Left kidney (tissue), 8 donors: ENCODE measurements at places on chromosomes 4 and X. TPM values are rescaled to one million over a fixed set of nuclear protein-coding genes. Genes with fewer than 3 reads are reported as not detected.

TRIML2 gene
- polyA plus RNA-seq, result not detected

GUCY1B1 gene
- 72.1 TPM for polyA plus RNA-seq

CSAG2 gene
- polyA plus RNA-seq, result not detected

PDHA1 gene
- 254 TPM for polyA plus RNA-seq

ERCC6L gene
- 6.9 TPM for polyA plus RNA-seq

WDR17 gene
- polyA plus RNA-seq, result 16.2 TPM

RPS6KA6 gene
- polyA plus RNA-seq, result 23.2 TPM

MND1 gene
- 22.6 TPM for polyA plus RNA-seq

LPAR4 gene
- polyA plus RNA-seq, result 18.4 TPM

FREM3 gene
- polyA plus RNA-seq, result 0.13 TPM

GRCh38 chrX:133435544-133436124, 20.3 kb upstream of the GPC4 start:
- DNase-seq, result no peak

DNA sequence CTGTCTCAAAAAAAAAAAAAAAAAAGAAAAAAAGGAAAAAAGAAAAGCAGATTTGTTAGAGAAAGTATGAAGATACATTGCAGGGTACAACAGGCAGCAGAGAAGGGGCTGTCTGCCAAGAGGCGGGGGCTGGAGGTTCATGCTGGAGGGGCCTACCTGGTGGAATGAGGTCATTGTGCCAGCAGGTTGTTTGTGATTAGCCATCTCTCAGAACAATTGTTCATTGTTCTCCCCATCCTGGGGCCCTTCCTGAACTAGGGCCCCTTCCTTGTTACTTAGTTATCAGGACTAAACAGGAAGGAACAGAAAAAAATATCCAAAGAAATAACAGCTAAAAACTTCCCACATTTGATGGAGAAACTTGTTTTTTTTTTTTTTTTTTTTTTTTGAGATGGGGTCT, 14.0 kb upstream of the GPKOW start:
- no peak for DNase-seq

GRCh38 chr4:138236037-138236436, 6.1 kb downstream of the SLC7A11 start:
- no peak for DNase-seq

DNA sequence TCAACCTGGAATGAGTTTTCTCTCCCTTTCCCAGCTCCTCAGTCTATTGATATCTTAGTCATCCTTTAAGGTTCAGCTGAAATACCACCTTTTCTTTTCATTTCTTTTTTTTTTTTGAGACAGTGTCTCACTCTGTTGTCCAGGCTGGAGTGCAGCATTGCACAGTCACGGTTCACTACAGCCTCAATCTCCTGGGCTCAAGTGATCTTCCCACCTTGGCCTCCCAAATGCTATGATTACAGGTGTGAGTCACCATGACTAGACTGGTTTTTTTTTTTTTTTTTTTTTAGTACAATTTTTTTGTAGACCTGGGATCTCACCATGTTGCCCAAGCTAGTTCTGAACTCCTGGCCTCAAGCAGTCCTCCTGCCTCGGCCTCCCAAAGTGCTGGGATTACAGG, 28.9 kb downstream of the AFF1 start:
- DNase-seq, result no peak

DNA sequence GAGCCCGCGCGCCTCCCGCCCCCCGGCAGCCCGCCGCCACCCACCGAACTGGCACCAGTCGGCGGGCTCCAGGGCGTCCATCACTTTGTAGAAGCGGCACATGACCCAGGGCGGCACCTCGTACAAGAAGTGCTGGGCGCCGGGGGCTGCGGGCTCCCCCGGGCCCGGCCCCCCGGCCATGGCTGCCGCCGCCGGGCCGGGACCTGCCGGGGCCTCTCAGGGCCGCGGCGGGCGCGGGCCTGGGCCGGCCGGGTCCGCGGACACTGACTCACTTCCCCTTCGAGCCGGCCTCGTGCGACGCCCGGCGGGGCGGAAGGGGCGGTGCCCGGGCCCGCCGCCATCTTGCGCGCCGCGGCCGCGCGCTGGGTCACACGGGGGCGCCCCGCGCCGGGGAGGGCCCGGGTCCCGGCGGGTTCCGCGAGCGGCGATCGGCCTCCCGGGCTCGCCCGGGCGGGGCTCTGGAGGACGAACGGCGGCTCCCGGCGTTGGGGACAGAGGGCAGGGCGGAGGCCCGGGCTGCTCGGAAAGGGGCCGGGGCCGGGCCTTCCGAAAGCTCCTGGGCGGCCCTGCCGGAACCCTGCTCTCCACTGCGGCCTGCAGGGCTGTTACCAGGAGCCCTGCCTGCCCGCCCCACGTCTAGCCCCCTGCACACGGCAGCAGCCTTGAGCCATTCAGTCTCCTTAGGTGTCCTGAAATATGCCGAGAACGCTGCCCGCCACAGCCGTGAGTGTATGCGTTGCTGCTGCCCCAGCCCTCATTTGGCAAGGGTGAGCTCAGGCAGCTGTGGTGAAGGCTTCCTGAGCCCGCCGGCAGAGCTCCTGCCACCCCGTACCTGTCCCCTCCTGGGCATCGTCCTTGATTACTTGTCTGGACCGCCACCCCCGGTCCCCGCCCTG, at the start of gene IRAK1:
IRAK1 (minus strand) TSS at position 270 of the 896 bp plus-strand sequence; CDS start at position 180, 90 bp downstream.
- no peak for DNase-seq

DNA sequence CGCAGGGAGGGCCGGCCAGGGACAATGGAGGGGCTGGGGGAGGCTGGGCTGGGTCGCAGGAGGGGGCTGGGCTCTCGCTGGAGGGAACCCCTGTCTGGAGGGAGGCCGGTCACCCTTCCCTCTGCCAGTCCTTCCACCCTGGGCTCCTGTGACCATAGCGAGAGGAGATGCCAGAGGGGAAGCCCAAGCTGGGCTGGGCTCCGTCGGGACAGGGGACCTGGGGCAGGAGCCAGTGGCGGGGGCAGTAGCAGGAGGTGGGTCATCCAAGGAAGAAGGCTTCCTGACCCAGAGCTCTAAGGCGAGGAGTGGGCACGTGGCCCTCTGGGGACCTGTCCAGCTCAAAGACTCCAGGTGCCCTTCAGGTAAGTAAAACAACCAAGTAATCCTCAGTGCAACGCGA, 16.9 kb downstream of the CTAG1B start:
- no peak for DNase-seq

GRCh38 chr4:140267576-140267975, 105.9 kb upstream of the SCOC start:
- no peak for DNase-seq

- DNase-seq, result no peak
Observed at GRCh38 chrX:119488749-119489148, 20.5 kb downstream of the SLC25A5 start.

DNA sequence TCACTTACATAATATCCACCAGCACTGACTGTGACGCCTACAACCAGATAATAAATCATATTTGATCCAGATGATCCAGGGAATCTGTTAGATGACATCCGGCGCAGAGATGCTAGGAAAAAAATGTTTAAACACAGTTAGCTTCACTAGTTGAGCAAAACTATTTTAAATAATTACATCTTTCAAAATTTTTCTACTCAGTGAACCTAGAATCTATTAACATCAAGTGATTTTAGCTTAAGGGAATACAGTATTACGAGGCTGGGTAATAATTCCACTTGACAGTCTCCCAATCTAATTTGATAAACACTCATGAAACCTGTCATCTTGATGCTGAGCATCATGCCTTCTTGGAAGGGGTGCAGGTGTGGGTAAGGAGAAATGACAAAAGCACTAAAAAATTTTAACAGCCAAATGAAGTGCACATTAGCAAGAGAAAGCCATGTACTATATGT, 4.7 kb downstream of the MGARP start:
- DNase-seq, result no peak

GRCh38 chr4:126358041-126358440, 1043.3 kb downstream of the FAT4 start:
- no peak for DNase-seq

DNA sequence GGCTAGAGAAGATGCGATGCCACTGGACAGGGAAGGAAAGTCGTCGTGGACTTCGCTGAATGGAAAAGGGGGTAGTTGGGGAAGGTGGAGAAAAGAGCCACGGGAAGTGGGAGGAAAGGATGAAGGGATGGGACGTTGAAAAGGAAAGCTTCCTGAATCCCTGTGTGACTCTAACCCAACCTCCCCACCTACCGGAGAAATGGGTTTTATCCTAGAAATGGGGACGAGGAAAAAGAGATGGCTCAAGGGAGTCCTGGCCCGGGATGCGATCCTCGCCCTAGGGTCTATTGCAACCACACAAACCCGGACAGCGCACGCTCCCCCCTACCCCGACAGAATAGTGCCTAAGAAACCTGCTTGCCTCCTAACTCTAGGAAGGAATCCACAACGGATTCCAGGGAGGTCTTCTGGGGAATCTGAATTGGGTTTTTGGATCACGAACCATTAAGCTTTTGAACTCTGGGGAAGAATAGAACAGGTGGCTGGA, 738 bp upstream of the TSPAN5 start:
- no peak for DNase-seq

GRCh38 chrX:41152221-41152620, 67.0 kb downstream of the USP9X start:
- DNase-seq, result no peak

GRCh38 chrX:80011522-80011921, 3.0 kb upstream of the TBX22 start:
- DNase-seq, result no peak

- no peak for DNase-seq
Observed at GRCh38 chrX:34629572-34629971, 27.5 kb downstream of the TMEM47 start.

- DNase-seq, result peak; percentile 63
Observed at GRCh38 chr4:152278505-152279233, 257.2 kb downstream of the FBXW7 start.

- DNase-seq, result peak; percentile 75
Observed at GRCh38 chrX:120244735-120245498, 5.7 kb upstream of the ZBTB33 start.

- no peak for DNase-seq
Observed at GRCh38 chr4:2789793-2790582, 2.9 kb upstream of the SH3BP2 start.

DNA sequence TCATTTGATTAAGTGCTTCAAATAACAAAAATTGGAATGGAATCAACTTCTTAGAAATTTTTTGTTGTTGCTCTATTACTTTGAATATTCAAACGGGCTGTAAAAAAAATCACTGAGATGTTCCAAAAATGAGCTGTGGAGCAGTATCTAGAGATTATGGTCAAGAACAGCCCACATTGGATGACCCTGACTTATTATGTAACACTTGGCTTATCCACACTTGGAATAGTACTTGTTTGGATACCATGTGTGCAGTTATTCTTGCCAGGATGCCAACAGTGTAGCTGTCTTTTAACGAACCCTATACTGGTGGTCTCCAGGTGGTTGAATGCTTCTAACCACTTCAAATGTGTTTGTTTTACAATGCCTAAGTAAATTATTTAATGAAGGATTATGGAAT, 64.9 kb upstream of the CAMK2D start:
- no peak for DNase-seq

GRCh38 chr4:93029769-93030168, 726.0 kb downstream of the GRID2 start:
- DNase-seq, result peak; percentile 8

DNA sequence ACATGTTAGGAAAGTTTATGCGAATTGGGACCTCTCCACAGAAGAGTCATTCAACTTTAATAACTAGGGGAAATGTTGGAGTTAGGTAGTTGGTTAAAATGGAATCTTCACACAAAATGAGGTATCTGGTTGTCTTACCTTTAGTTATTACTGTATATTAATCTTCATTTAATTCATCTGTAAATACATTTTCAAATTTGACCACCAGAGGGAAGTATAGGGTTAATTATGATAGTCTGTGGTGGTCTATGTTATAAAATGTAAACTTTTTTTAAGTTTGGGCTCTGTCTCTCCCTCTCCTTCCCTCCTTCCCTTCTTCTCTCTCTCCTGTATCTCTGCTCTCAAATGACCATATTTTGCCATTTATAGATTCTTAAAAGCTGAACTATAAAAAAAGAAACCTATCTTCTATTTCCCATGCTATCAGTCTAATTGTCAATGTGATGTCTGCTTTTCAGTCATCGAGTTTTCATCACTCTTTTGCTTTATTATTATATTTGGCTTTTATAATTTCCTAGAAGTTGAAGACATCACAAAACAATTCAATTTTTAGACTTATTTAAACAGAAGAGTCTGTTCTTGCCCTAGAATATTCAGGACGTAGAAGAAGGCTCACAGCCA, 49.8 kb downstream of the TMEM144 start:
- peak; percentile 35 for DNase-seq

DNA sequence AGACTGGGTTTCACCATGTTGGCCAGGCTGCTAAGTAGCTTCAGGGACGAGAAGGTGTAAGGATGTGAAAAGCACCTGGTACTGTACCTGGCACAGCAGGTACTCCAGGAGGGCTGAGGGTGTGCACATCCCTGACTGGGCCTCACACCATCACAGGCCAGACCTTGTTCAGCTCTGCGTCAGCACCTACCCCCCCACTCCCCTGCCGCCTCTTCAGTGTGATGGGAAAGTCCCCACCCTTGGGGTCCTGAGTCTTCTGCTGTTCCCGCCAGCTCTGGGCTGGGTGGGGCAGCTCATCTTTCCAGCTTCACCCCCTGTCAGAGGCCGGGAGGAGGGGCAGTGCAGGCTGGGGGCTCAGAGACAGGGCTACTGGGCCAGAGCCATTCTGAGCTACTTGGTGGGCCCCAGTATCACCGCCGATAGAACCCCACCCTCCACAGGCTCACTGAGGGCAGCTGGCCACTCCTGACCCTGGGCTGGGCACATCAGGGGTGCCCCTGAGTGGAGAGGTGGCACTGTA, 6.7 kb upstream of the SH3BP2 start:
- DNase-seq, result no peak

GRCh38 chr4:26044524-26044923, 130.5 kb downstream of the SMIM20 start:
- DNase-seq, result no peak
